ENCODE measurements at places on chromosomes 3 and 15.
A peak's percentile ranks its signal among the peaks of the same experiment; 100 is the strongest.

DNA sequence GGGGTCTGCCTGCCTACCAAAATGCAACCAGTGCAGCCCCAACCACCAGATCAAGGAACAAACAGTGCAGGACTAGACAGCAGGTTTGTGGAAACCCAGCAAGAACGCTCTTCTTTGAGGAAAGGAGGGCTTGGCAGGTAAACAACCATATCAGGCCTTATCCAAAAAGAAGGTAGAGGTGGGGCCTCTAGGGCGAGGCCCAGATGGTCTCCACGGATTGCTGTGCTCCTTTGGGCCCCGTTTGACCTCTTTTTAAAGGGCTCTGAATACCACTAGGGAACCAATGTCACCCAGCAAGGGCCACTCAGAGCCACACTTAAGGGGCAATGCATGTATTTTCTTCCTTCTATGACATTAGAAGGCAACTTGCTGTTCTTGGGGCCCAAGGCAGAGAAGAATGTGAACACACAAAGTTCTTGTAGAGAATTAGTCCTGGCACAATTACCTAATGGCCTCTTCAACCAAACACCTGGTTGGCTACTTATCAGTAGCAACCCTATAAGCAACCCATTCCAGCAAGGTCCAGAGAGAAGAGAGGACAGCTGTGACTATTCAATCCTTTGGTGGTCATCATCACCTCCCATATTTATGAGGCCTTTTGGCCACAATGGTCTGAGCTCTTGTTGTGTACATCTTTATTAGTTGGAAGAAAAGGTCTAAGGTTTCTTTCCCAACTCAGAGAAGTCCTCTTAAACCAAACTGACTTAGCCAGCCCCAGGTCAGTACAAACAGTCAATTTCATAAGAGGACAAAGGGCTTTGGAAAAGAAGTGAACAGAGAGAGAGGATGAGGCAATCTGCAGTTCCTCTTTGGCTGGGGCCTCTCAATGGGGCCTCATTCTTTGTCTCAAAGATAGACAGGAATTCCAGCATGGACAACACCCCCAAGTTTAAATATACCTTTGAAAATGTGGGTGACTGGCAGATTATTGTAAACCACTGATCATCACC is 36.0 kb downstream of the FOXP1 start:
- DNase-seq: no peak

- no peak for DNase-seq
These were observed 258.5 kb downstream of the ROBO2 start for GRCh38 chr3:77298417-77298816.

DNA sequence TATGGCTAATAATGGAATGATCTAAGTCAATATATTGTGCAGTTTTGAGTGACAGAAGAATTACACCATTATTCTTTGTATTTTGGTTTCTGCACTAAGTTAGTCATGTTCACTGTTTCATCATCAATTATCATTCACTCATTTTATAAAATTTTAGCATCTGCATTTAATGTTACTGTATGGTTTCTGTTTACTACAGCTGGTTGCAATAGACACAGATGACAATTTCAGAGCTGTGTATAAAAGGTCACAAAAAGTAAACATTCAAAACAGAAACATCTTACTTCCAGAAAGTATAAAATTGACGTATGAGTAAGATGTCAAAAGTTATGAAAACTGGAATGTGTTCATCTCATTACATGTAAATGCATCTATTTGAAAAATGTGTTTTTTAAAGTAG is 111.1 kb upstream of the GBE1 start:
- no peak for DNase-seq

- DNase-seq: no peak
These were observed 294.5 kb upstream of the CDIN1 start for GRCh38 chr15:36284911-36285310.

DNA sequence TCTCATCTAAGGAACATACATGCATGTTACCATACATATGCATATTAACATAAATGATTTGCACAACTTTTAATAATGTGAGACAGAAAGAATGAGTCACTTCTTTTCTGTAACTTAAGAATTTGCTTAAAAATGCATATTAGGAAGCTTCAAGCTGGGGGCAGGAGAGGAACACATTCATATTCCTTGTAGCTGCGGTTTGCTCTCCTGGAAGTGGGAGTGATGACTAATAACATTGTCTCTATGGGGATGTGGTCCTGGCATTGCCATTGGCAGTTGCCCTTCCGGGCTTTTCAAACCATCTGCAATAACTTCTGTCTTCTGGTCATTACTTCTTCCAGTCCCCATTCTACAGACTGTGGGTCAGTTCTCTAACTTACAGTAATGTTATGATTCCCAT is 15.6 kb downstream of the CHST2 start:
- no peak for DNase-seq

- DNase-seq: no peak
These were observed 28.2 kb downstream of the POC1A start for GRCh38 chr3:52126036-52126435.

GRCh38 chr3:47583320-47584075 is 4.8 kb upstream of the CSPG5 start:
- DNase-seq: no peak

DNA sequence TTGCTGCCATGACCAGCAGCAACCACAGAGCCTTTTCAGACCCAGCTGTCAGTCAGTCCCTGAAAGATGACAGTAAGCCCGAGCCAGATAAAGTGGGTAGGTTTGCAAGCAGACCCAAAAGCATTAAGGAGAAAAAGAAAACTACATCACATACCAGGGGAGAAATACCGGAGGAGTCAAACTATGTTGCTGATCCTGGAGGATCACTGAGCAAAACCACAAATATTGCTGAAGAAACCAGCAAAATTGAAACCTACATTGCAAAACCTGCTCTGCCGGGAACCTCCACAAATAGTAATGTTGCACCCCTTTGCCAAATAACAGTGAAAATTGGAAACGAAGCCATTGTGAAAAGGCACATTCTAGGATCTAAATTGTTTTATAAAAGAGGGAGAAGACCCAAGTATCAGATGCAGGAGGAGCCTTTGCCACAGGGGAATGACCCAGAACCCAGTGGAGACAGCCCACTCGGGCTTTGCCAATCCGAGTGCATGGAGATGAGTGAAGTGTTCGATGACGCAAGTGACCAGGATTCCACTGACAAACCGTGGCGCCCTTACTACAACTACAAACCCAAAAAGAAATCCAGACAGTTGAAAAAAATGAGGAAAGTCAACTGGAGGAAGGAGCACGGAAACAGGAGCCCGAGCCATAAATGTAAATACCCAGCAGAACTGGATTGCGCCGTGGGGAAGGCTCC is 42.1 kb upstream of the RASA2 start:
- DNase-seq: no peak

- no peak for DNase-seq
These were observed 159.4 kb downstream of the NEK10 start for GRCh38 chr3:27209617-27210264.

DNA sequence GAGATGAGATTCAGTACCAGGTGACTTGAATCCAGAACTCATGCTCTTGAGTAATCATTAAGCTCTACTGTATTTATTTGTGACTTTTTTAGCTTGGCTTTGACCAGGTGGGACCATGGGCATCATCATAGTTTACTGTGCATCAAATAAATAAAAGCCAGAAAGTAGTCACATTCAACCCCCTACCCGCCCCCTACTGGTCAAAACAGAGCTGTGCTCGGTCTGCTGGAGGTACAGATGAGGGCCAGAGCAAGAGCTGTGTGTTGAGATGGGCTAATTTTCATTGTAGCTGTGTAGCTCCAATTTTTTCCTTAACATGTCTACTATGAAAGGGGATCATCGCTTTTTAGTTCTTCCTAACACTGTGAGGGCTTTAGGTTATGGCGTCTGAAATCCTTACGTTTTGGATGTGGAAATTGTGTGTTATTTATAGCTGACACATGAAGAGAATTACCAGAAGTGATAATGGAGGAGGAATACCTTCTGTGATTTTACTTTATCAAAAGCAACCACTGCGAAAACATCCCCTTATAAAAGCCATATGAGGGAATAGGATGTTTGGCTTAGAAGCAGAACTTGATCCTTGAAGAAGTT is 375.1 kb downstream of the PTPRG start:
- DNase-seq: no peak

GRCh38 chr15:73934281-73934680 is 8.0 kb downstream of the LOXL1 start:
- no peak for DNase-seq

GRCh38 chr3:127678315-127678599 is 5.5 kb downstream of the ABTB1 start:
- no peak for DNase-seq

DNA sequence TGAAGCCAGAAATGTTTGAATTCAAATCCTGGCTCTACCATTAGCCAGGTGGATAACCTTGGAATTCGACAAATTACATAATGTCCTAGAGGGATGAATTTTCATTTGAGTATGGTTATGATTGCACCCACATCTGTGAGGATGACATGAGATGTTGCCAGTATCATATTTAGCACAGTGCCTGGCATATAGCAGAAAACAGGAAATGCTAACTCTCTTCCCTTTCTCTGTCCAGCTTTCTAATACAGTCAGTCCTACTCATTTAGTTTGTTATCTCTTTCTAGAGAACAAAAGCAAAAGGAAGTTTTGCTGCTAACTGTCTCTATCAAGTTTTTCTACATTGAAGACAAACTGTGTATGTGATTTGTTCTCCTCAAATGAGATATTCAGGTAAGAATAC is 231.7 kb downstream of the CPNE4 start:
- DNase-seq: no peak

- peak; percentile 42 for DNase-seq
These were observed 73.1 kb upstream of the SLC6A6 start for GRCh38 chr3:14329116-14329830.

DNA sequence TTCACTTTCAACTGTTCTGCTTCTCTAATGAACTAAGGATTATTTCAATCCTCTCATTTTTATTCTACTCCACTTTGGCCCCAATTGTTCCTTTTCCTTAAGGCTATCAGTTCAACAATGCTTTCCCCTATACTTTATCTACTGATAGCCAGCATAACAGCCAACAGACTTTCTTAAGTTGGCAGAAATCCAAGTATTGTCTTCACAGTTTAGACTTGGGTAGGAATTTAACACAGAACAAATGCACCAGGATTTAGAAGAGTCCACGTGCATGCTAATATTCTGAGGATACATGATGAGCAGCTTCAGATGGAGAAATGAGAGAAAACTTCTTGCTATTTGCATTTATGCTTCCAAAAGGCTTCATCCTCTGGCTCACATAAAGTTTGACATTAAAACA is 54.8 kb downstream of the FBN1 start:
- DNase-seq: no peak

- no peak for DNase-seq
These were observed 246.9 kb downstream of the VGLL3 start for GRCh38 chr3:86744051-86744450.

DNA sequence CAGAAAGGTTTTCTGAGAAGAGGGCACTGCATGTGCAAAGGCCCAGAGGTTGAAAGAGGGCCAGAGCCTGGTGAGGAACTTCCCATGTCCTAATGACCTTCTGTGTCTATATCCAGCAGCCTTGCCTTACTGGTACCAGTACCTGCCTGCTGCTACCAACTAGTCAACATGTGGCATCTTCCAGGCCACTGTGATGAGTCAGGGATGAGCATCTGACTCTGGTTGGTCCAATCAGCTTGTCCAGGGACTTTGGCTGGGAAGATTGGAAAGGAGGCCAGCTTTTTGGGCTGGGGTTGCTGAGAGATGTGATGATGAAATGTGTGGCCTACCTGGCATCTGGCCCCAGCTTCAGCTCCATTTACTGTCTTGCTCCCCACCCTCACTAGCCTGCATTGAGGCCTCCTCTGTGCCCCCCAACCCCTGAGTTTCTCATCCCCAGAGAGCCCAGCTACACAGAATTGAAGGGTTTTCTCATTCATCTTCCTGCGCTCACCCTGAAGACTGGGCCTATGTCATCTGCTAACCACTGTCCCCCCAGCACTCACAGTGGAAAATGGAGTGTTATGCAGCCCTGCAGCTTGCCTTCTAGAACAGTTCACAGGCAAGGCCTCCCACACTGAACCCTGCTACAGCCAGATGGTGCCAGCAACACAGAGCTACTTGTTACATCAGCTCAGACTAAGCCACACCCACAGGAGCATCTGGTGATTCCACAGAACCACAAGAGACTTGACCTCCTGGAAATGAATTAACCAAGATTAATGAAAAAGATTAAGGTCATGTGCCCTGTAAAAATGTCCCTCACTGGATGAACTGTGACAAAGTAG is 1.3 kb upstream of the TWF2 start:
- peak; percentile 15 for DNase-seq

GRCh38 chr3:8223766-8224165 is 277.9 kb upstream of the LMCD1 start:
- no peak for DNase-seq

- DNase-seq: no peak
These were observed 383.4 kb downstream of the PTPRG start for GRCh38 chr3:61944726-61945125.

Measured in NCI-H1930 (cell line).